Non-pigmented ciliary epithelial cell (primary cell): ENCODE measurements at places on chromosomes 3 and 15.

DNA sequence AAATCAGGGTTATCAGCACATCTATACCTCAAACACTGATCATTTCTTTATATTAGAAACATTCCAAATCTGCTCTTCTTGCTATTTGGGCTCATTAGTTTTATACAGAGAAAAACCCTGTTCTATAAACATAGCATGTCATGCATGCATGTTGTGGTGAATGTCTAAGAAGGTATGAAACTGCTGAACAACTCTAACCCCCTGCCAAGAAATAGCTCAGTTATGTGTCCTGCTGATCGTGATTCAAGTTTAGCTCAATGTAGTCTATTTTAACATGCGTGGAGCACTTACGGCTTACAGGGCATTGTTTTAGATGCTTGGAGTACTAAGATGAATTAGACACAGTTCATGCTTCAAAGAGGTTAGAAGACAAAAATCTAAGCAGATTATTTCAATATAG, 35.8 kb downstream of the MYH15 start:
- peak; percentile 46 for DNase-seq

GRCh38 chr15:68205558-68205944, 419 bp upstream of the CALML4 start:
- DNase-seq: no peak

- no peak for DNase-seq
Measured at GRCh38 chr3:18112674-18113375, 312.3 kb downstream of the SATB1 start.

GRCh38 chr3:9036404-9037131, 73.3 kb upstream of the RAD18 start:
- DNase-seq: no peak

- no peak for DNase-seq
Measured at GRCh38 chr3:147414390-147415138, 5.4 kb downstream of the ZIC1 start.

GRCh38 chr3:8665407-8665896, 20.9 kb upstream of the SSUH2 start:
- no peak for DNase-seq

DNA sequence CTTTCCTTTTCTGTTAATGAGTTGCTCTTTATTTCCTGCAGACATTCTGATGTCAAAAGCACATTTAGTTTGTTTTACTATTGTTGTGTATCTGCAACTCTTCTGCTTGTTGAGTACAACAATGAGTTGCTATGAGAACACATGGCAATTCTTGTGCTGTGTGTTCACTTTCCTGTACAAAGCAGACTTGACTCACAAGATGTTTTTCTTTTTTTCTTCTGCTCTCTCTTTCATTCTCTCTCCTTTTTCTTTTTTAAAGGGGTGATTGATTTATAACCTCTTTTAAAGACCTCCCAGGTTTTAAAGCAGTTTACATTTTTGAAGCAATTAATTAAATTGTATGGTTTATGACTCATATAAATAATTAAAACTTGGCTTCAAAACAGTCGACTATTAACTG, 31.6 kb upstream of the ABHD10 start:
- DNase-seq: no peak

DNA sequence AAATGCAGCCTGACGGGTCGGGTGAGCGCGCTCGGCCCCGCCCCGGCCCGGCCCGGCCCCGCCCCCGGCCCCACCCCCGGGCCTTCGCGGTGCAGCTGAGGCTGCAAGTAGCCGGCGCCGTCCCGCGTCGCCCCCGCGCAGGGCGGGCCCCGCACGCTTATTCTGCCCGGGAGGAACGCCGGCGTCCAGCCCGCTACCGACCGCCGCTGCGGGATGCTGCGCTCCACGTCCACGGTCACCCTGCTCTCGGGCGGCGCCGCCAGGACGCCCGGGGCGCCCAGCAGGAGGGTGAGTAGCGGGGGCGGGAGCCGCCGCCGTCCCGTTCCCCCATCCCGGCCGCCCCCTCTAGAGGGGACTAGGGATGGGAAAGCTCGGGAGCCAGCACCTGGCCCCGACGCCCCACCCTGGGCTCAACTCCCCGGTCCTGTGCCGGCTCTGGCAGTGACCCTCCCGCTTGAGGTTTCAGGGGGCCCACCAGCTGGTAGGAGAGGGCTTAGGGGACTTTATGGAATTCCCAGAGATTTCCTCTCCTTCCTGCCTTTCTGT, at the start of gene MYZAP:
Gene MYZAP, plus strand, starts transcription at position 83 of the 546 bp plus-strand sequence. Its CDS starts 131 bp downstream, at position 214.
- DNase-seq: no peak

DNA sequence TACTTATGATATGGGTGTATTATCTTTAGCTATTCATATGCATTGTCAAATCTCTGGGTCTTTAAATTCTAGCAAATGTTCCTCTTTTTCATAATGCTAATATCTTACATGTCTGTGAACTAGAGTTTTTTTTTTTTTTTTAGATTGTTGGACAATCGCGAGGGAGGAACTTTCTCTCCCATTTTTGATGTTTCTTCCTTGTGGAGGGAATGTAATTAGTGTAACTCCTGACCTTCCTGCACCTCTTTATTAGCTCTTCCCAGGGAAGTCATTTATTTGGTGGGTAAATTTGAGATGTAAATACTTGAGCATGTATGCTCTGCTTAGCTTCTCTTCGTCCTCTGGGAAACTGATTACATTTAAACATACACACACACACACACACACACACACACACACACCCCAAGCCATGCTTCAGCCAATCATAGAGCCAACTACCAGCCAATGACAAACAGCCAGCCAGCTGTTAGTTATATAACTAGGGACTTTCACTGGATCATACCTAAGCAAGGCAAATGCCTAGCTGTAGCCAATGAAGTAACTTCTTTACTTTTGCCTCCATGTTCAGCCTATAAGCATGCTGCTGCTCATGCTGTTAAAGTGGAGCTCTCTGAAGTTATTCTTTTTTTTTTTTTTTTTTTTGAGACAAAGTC, 8.3 kb upstream of the USP8 start:
- DNase-seq: no peak

- DNase-seq: no peak
Measured at GRCh38 chr15:49079340-49080039, 33.2 kb upstream of the SECISBP2L start.

GRCh38 chr15:92451225-92451825, 57.6 kb downstream of the ST8SIA2 start:
- peak; percentile 53 for DNase-seq

DNA sequence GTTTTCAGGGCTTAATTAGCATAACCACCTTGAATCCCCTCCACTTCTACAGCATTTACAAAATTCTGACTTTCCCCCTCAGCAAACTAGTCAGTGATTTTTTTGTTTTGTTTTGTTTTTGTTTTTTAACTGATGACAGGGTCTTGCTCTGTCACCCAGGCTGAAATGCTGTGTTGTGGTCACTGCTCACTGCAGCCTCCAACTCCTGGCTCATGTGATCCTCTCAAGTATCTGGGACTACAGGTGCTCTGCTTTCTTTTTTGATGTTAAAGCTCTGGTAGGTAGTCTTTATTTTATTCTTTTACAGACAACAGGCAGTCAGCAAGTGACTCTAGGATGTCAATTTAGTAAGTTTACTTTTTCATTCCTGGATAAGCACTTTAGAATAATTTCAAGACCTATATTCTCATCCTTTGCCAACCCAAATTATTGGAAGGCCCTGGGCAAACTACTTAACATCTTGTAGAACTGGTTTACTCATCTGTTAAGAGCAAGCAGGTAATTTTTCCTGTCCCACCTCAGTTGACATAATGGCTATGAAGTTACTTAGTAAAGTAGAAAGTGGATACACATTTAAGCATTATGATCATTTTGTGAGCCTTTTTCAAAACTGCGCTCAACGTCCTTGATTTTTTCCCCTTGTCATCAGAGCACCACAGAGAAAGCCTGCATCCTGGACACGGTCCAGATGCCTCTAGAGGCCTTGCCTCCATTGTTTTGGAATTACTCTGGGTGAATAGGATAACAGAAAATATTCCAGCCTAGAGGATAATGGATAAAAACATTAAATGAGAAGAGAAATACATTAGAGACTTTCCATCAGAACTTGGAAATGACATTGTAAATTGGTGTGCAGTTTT, 69.9 kb upstream of the NDUFB4 start:
- no peak for DNase-seq

DNA sequence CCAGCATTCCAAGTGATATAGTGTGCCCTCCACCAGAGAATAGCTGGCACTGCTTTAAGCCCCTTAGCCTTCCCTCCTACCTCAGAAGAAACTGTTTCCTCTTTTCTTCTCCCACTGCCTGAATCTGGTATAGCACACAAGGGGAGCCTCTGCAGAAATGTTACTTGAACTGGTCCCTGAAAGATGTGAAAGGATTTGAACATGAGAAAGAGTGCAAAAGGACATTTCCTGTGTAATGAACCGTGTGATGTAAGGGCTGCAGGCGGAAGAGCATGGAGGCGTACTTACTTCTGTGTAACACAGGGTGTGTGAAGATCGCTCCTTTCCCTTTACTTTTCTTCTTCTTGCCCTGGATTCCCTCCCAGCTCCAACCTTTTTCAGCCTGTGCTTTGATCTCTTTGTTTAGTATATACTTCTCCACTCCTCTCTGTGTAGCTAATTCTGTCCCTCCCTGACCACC, 8.4 kb downstream of the TMOD3 start:
- no peak for DNase-seq

- DNase-seq: no peak
Measured at GRCh38 chr3:189202583-189202982, 30.8 kb downstream of the TPRG1 start.

- DNase-seq: no peak
Measured at GRCh38 chr3:104514371-104514770, 852.3 kb upstream of the ALCAM start.

- no peak for DNase-seq
Measured at GRCh38 chr3:23919628-23920027, 2.7 kb downstream of the RPL15 start.

GRCh38 chr3:184227481-184227935, 1.9 kb upstream of the VWA5B2 start:
- DNase-seq: no peak

DNA sequence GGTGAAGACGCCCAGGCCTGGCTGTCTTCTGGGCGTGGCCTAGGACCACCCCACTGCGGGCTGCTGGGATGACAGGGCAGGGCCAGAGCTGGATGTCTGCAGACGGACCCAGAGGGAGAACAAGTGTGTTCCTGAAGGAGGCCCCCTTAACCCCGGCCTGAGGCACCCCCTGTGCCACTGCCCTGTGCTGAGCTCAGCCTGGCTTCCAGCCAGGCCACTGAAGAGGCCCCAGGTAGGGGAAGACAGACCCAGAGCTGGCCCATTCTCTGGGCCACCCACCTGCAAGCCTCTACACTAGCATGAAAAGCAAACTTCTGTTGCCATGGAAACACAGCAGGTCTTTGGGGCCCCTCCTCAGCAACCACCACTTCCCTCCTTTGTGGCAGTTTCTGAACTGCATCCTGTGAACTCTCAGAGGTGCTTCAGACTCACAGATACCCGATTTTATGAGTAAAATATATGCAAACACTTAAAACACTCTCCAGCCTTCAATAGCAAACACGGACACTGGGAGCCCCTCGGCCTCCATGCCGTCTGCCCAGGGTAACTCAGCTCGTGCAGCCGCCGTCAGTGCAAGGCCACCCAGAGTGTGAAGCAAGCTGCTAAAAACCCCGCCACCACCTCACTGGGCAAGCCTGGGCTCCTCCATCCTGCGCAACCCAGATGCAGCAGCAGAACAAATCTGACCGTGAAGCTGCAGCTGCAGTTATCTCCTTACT, 42.5 kb downstream of the CMTM6 start:
- no peak for DNase-seq

DNA sequence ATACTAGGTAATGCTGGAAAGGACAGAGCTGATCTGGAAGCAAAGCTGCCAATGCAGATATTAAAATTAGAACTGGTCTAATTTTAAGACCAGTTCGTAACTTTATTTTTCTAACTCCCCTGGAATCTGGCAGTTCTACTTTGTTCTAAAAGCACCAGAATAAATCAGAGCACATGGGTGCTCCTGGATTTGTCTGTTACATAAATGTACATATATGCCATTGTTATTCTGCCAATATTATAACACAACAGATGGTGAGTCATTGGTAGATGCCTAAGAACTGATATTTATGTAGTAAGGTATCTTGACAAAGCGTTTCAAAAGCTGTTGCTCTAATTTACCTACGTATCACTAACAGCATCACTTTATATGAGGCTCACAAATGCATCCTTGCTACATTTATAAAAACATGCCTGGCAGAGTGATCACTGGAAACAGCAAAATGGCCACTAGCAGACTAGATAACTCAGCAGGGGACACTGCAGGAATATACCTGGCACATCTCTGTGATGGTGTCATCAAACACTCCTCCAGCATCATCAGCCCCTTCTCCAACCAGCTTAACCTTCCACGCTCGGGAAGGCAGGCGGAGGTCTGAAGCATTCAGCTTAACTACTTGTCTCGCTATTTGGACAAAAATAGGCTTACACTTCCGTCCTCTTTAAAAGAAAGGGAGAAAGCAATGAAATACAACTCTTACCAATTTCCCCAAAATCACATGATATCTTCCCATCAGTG, 26.2 kb downstream of the FBXL22 start:
- no peak for DNase-seq

DNA sequence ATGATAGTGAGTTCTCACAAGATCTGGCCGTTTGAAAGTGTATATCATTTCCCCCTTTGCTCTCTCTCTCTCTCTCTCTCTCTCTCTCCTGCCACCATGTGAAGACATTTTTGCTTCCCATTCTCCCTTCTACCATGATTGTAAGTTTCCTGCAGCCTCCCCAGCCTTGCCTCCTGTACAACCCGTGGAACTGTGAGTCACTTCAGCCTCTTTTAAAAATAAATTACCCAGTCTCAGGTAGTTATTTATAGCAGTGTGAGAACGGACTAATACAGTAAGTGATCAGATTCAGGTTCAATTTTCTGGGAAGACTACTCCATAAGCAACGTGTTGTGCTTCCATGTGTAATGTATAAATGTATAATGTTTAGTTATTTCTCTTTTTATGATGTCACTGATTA, 29.2 kb downstream of the CADPS start:
- DNase-seq: no peak

- no peak for DNase-seq
Measured at GRCh38 chr3:112315791-112316190, 17.2 kb upstream of the CD200 start.

- DNase-seq: no peak
Measured at GRCh38 chr3:134360046-134360445, 14.2 kb downstream of the AMOTL2 start.

GRCh38 chr3:72411843-72412242, 436.4 kb downstream of the SHQ1 start:
- DNase-seq: no peak

- no peak for DNase-seq
Measured at GRCh38 chr3:4953119-4953518, 26.1 kb upstream of the BHLHE40 start.

- DNase-seq: no peak
Measured at GRCh38 chr3:119279101-119279554, 15.1 kb upstream of the ARHGAP31 start.

DNA sequence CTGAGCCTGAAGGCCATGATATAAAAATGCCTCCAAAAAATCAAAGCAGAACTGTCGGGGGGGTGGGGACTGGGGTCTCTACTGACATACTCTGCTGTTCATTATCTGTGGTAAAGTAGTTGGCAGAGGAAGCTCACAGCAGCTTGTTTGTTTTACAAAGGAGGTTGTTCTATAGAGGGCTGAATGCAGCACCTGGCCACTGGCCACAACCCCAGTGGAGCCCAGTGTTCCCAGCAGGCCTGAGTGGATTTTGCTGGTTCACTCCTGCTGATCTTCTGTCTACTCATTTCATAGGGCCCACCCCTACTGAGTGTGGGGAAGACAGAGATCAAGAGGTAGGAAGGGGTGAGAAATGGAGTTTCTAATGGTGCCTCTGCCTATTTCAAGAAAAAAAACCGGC, 125.5 kb downstream of the DIPK2A start:
- no peak for DNase-seq

- DNase-seq: no peak
Measured at GRCh38 chr15:99554880-99555488, 10.8 kb upstream of the MEF2A start.

GRCh38 chr3:168040607-168041208, 55.0 kb downstream of the GOLIM4 start:
- no peak for DNase-seq
